SIG-M5 (cell line): ENCODE measurements at places on chromosomes 11 and 22.

DNA sequence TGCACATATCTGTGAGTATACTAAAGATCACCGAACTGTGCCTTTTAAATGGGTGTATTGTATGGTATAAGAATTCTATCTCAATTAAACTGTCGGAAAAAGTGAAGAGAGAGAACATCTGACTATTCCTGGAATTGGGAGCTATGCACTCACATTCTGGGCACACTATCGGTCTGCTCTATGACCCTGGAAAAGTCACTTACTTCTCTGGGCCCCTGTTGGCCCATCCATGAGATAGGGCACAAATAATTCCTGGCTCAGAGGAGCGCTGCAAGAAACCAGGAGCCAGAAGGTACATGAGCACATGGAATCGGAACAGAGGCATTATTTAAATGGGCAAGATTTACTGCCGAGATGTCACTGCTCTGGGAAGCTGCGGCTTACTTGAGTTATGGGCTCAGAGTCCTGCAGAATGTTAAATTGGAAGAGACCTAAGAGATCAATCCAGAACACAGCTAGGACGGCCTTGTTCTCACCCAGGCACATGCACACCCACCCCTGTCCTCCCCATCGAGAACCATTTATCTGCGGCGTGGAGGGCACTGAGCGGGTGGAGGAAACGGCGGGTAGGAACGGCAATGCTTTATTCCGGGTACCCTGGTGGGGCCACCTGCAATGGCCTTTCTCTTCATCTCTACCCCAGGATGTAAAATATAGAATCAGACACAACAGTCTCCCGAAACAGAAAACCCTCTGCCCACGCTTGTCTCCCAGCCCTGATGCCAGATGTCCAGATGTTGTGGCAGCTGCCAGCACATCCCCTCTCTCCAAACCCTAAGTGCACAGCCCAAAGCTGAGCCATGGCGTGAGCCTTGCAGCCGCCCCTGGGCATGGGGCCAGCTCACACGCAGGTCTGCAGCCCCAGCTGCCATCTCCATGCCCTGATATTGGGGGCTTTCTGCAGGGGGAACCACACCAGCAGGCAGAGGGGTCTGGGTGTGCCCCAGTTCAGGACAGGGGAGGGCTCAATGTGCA is 142.4 kb downstream of the DSCAML1 start:
- DNase-seq = no peak

DNA sequence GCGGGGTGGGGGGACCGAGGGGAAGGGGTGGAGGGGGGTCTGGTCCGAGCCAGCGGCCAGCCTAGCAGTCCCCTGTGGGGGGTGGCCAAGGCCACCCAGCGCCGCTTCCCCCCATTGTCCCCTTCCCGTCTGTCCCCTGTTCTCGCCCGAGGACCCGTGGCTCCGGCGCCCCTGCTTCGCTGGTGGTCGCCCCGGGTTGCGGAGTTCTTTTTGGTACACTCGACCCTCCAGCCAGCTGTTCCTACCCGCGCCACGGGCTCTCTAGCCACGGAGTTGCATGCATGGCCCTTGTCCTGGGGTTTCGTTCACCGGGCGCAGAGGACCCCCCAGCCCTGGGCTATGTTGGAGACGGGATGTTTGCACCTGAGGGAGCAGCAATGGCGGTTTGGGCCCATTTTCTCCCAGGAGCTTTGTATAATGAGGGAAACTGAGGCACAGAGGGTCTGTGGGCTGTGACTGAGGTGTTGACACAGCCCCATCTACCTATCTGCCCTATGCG is 489 bp downstream of the RNF214 start:
- DNase-seq = no peak

DNA sequence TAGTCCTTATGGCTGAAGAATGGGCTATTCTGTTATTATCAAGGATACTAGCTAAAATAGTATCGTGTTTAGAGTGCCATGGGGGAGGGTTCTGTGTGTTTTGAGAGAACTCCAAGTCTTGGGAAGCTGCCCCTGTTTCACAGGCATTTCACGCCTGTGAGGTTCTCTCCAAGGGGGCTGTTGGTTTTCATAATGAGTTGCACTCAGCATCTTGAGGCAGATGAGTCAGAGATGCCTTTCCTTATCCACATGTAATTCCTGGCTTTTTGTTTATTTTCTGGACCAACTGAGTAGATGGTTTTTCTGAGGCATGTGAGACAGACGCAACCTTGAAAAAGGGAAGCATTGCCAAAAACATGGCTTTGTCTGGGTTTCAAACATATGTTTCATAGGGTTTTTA is 203.7 kb downstream of the ARHGAP42 start:
- no peak for DNase-seq

GRCh38 chr11:67674442-67674871 is at the start of gene ALDH3B2:
Gene ALDH3B2, minus strand, starts transcription at chr11:67674623. Its CDS starts 7,688 bp downstream, at chr11:67666935.
- no peak for DNase-seq

DNA sequence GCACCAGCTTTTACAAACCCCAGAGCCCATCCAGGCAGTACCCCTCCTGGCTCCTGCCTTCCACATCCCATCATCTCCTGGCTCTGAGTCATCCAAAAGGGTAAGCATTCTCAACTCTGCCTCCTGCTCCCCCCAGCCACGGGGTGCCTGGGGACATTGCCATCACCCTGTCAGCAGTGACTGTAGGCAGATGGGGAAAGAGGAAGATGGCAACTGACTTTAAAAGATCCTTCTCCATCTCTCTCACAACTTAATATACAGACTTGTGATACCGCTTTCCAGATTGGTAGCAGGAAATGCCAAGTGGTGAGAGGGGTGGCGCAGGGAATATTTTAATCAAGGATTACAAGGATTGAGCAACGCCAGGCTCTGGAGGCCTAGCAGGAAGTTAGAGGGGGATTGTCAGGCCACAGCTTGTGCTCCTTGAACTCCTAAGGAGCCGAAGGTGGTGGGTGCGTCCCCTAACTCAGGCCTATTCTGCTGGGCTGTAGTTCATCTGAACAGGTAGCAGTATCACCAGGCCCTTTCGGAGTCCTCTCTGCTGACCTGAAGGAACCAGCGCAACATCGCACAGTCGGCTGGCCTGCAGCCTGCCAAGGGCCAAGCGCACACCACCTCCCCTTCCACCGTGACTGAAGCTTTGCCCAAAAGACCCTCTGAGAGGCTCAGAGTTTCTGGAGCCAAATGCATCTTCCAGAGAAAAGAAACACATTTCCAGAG is 83.3 kb downstream of the ZC3H12C start:
- no peak for DNase-seq

GRCh38 chr11:44524751-44525201 is 40.7 kb upstream of the CD82 start:
- DNase-seq = no peak

DNA sequence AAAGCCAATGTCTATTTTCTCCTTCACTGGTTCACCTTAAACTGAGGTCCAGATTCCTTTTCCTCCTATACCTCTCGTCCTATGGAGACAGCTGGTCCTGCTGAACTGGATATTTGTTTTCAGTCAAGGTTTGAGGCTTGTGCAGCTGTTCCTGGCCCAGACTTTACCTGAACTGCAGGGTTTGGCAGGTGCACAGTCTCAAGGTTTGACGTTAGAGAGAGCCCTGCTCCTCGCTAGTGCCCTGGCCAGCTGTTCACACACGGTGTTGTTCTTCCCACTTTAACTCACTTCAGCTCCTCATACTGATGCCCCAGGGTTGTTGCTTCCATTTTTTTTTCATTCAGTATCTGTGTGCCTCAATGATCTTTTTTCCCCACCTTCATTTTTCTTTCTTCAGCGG is 74.0 kb upstream of the TTC12 start:
- no peak for DNase-seq

- no peak for DNase-seq
Observed at GRCh38 chr11:109960831-109961230, 132.4 kb upstream of the ZC3H12C start.

DNA sequence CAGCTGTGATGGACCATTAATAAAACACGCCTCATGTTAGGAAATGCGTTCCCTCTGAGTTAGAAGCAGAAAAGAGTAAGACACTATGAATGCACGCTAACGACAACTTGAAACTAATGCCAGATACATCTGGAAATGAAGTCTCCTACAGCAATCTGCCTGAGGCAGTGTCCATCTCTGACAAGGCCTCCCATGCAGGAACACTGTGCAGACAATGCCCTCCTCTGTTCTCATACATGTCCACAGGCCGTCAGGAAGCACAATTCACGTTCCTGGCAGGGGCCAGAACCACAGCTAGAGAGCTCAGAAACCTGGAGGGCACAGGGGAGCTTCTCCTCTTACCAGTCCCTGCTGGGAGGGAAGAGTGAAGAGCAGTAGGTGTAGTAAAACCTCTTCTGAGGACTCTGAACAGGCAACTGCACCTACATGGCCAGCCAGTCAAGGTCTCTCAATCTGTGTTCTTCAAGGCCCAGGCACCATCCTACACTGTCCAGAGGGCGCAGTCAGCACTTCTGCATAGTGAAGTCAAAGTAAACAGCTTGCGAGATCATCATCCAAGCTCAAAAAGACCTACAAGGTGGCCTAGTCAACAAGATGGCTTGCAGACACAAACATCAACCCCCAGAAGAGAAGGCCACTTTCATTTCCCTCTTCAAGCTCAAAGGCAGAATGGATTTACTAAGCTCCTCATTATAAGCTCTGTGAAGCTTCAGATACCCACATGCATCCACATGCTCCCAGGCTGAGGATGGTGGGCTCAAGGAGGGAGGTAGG is 41.5 kb upstream of the CYP2D6 start:
- no peak for DNase-seq

GRCh38 chr11:69770540-69770939 is 4.6 kb downstream of the FGF4 start:
- DNase-seq = no peak

- no peak for DNase-seq
Observed at GRCh38 chr22:19213442-19214077, 35.0 kb upstream of the SLC25A1 start.
